ENCODE measurements at places on chromosomes 5 and 9.

- DNase-seq: no peak
These were observed 48.9 kb downstream of the SEMA6A start for GRCh38 chr5:116525674-116526073.

DNA sequence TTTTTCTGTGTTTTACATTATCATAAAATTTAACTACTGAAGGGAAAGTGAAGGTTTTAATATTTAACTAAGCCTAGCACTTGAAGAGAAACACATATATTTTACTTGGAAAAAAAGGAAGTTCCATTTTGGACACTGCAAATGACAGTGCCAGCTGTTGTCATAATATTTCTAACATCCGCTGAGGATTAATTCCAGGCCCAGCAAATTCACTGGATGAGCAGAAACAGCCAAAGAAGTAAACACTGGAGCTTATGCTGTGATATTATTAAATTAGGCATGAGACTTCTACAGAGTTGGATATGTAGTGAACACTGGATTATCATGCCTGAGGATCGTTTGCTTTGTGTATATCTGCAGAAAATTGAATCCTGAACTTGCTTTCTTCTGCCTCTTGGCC lies 67.6 kb downstream of the GHR start:
- DNase-seq: no peak

DNA sequence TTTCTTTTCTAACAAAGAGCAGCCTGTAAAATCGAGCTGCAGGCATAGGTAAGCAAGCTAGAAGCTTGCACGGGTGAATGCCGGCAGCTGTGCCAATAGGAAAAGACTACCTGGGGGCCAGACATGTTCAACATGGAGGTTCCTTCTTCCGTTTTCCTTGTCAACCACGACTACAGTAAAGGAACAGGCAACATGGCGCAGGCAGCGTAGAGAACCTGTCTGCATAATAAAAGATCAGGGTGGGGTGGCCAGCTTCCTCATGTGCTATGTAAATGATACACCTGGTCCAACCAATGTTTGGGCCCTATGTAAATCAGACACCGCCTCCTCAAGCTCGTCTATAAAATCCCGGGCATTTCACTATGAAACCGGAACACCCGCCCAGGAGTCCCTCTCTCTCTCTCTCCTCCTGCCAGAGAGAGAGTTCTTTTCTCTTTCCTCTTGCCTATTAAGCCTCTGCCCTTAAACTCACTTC lies 103.8 kb upstream of the LIFR start:
- no peak for DNase-seq

GRCh38 chr5:38712391-38712790 lies 133.4 kb upstream of the OSMR start:
- DNase-seq: no peak

DNA sequence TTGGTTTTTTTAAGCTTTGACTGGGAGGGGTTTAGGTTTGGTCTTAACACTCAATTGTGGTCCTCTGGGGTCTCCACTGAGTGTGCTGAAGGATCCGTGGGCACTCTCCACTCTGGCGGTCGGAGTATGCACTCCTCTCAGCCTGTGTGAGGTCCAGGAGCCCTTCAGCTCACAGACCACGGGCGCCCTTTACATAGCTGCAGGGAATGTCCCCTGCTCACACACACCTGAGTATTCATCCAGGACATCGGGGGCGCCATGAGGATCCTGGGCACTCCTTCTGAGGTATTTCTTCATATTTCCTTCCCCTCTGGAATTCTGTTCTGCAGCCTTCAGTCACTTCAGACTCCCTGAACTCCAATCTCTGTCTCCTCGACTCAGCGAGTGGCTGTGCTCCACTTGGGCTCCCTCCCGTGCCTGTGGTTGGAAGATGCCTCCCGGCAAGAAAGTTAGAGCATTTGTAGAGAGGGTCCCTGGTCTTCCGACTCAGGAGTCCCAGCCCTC lies 12.5 kb downstream of the TRIP13 start:
- DNase-seq: no peak

- no peak for DNase-seq
These were observed 151.5 kb downstream of the BNC2 start for GRCh38 chr9:16718952-16719351.

DNA sequence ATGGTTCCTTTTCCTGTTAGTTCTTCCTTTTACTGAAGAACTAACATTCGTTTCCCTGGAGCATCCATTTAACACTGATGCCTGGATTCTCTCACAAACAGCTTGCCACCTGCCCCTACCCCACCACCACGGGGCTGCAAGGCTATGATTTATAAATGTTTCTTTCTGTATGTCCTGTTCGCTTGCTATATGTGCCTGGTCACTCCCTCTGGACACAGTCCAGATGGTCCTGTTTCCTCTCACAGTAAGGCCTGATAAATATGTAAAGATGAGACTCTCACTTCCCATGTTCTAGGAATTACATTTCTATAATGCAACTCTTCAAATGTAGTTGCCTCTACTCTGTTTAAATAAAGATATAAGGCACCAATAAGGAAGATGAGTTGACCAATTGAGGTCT lies 146.4 kb upstream of the SHB start:
- no peak for DNase-seq

- DNase-seq: no peak
These were observed 43.0 kb downstream of the LHFPL2 start for GRCh38 chr5:78605611-78606010.

- no peak for DNase-seq
These were observed 99.4 kb upstream of the SAP30L start for GRCh38 chr5:154346427-154346826.

DNA sequence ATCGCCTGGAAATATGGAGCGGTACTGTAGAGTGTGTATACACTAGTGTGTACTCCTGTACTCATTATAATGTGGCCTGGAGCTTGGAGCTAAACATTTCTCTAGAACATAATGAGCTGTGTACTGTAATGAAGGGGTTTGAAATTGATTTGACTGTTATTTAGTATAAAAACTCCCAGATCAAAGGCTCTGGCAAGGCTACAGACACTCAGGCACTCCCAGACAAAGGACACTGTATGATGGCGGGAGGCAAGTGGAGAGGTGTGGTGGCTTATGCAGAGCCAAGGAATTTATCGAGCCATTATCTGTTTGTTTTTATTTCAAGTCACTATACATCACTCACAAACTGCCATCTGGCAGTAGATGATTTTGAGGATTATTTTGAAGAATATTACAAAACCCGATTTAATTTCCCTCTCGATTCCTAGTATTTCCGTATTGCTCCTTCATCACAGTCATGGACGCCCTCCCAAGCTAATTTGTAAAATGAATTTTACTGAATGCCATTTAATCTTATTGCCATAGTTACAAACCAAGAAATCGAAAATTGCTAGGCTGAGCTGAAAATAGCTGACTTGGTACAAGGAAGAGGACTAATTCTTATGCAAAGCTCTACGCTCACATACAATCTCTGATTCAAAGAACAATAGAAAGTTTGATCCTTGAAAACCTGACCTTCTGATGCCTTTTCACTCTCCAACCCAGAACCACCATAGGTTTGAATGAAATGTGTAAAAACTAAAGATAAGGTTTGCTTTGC lies 240.2 kb upstream of the SEMA6A start:
- no peak for DNase-seq

- no peak for DNase-seq
These were observed 579 bp upstream of the ASTN2 start for GRCh38 chr9:117415358-117415914.

DNA sequence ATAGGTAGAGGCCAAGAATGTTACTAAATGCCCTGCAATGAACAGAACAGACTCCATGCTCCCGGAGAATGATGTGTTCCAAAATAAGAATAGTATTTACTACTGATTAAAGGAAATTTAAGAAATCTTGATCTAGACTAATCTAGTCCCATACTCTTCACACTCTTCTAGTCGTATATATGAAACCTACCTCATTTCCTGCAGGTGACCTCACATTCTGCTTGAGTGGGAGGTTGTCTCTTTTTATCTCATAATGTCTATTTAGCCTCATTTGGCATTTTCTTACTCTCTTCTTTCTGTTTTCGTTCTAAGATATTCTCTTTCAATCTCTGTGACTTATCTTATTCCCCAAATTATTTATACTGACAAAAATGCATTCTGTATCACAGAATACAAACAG lies 9.2 kb upstream of the SHOC1 start:
- DNase-seq: no peak

- DNase-seq: no peak
These were observed 27.8 kb downstream of the SLC12A7 start for GRCh38 chr5:1083823-1084605.

DNA sequence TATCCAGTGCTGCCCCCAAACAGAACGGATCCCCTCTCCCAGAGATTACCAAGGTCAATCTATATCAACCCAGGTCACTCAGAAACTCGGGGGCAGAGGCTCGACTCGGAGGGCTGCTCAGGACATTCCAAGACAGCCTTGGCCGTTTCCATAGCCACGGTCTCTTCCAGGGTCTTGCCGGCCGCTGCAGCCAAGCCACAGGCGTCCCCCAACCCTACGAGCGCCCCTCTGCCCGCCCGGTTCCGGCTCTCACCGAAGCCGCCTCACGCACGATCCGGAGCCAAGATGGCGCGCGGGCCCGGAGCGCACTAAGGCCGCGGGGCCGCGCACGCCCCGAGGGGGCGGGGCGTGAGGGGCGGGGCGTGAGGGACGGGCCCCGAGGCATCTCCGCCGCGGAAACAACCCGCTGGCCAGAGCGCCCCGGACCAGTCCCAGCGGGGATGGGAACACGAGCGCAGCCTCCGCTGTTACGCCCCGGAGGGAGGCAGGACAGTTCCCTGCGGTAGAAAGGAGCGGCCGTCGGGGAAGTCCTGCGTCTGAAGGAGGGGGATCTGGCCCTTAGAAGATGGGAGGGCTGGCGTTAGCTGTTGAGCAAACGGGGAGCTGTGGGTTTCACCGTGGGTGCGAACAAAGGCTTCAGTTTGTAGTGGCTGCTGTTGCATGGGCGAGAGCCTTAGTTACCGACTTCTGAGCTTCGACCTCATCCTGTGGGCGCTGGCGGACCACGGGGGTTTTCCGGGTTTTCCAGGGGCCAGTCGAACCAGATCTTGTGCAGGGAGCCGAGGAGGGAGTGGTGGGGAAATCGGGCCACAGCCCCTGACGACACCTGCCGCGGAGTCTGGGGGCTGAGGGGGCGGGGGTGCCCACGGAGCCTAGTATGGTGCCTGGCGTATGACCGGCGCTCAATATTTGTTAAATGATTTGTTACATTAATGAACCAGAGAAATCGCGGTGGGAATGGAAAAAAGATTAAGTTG lies at the start of gene RPP25L:
TSS of gene RPP25L (minus strand) at position 287 of the 977 bp plus-strand sequence. CDS start 801 bp downstream, outside the sequence.
- peak; percentile 94 for DNase-seq

DNA sequence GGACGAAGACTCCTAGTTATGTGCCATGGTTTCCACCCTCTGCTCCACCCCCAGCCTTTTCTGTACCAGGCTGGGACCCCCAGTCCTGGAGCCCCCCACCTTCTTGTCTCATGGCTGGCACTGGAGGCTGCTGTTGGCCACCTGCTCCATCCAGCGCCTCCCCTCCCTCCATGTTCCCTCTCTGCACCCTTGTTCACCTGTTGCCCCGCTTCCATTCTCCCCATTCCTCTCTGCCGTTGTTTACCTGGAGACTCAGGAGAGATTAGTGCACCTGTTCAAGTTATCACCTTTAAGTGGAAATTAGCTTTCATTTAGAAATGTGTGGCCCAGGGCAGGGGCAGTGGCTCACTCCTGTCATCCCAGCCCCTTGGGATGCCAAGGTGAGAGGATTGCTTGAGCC lies 7.2 kb downstream of the NTMT1 start:
- no peak for DNase-seq

DNA sequence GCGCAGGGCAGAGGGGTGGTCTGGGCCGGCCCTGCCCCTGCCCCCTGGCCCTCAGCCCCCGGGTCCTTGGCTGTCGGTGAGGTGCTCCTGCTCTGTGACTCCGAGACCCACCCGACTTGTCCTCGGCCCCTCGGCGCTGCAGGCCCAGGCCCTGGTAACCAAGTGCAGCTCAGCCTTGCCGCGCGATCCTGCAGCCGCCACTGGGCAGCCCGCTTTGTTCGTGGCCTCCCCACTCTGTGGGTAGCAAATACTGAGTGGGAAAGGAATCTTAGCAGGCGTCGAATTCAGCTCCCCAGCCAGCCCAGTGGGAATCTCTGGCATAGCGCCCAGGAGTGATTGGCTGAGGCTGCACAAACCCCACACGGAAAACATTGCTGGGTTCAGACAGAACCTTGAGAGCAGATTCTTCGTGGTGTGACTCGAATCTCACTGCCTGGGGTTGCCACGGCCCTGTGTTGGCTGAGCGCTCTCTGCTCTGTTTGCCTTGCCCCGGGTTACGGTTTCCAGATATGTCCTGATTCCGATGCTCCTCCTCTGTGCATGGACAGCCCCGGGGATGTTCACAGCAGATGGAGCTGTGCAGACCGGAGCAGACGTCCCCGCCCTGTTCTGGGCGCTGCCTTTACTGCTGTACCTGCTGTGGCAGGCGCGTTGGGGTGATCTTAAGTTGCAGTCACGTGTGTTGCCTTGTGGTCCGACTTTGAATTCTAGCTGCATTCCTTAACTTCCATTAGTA lies 13.4 kb upstream of the EXOC3 start:
- no peak for DNase-seq
